ENCODE measurements at places on chromosomes 3 and 15.

DNA sequence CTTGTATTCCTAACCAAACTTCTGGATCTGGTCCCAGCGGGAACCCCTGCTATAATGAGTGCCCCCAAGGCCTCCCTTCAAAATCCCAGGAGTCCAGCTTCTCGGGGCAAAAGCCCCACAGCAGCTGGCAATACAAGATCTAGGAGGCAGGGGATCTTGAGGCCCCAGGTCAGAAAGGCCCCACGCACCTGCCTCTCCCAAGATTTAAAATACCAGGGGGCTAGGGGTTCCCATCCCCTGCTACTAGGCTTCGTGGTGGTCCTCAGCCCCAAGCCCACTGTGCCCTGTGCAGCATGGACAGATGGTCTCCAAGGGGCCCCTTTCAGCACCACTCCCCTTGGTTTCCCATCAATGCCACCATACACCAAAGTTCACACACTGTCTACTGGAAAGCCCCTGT, 15.8 kb upstream of the CYP11A1 start:
- no peak for DNase-seq

DNA sequence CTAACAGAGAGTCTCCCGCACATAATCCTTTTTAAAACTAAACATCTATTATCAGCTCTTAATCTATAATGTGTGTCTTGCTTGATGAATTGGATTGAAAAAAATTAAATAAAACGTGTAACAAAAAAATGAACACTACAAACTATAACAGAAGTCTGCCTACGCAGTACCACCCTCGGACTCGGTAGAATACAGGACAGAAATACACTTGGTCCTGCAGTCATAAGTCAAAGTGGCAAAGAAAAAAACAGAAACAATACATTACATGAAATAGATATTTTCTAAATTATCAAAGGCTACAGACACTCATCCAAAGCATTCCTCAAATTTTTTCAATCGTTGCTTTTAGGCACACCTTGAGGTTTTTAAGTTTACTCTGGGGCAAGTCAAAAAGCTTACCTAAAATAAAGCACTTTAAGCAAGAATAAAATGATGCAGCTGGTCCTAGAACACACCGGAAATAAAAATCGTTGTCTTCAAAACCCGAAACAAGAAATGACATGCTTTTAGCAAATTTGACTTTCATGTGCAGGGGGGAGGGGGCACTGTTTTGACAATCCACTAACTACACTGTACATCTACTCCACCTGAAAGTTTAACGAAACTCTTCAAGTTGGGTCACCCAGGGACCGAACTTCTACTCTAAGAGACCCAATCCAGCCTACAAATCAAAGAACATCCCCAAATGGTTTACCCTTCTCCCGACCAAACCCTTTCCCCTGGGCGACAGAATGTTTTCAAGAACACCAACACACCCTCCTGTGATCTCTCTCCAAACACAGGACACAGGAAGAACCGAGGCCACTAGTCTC, 1.3 kb downstream of the ADAM10 start:
- peak; percentile 72 for DNase-seq

DNA sequence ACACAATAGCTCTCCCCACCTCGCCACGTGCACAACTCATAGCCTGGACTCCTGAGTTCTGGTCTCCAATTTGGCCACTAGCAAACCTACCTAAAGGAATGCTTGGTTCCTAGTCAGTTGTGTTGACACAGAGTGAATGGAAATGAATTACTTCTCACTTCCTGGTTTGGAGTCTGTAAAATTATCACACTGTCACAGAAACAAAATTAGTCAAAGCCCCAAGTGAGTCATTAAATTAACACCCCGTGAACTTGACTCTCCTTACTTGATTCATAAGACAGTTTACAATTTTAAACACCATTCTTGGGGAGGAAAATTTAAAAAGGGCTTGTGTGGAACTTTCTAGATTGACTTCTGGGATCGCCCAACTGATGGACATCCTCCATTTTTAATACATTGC, 276.2 kb upstream of the CTNNB1 start:
- no peak for DNase-seq

- DNase-seq: no peak
Measured at GRCh38 chr15:92454555-92455105, 60.9 kb downstream of the ST8SIA2 start.

- DNase-seq: no peak
Measured at GRCh38 chr3:64600246-64600950, 87.4 kb downstream of the ADAMTS9 start.

GRCh38 chr15:27050163-27050562, 79.2 kb downstream of the GABRG3 start:
- no peak for DNase-seq

DNA sequence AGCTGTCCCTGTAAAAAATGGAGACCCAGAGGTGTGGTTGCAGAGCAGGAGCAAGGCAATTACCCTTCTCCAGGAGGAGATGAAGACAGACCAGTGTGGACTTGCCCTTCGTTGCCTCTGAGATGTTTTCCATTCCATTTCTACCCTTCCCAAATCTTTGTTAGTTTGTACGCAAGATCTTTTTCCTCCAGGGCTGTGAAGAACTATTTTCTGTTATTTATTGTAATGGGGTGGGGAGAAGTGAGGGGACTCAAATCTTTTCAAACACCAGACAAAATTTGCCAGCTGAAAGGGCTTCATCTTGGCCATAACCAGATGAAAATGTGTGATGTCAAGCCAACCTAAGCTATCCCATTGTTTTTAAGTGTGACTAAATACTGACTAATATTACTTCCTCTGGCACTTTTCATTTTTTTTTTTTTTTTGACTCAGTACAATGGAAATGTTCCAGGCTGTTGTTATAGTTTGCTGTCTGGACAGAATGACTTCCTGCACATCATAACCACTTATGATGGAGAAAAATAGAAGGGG, 271.3 kb upstream of the TPRG1 start:
- no peak for DNase-seq

DNA sequence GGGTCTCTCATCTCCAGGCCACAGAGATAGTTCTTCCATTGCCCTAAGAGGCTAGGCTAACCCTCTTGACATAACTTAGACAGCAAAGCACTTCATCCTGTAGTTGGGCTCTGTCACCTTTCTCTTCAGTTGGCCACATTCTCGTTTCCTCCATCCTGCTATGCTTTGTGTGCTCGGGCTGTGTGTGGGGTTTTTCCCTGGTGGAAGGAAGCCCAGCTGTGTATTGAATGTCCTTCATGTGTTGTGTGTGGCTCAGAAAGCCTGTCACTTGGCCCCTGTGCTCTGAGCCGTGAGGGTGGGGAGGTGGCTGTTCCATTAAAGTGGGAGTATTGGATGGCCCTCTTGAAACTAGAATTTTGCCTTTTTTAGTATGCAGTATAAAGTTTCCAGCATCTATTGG, 8.8 kb upstream of the EXOG start:
- no peak for DNase-seq

- no peak for DNase-seq
Measured at GRCh38 chr3:16907243-16907642, 22.5 kb downstream of the PLCL2 start.

GRCh38 chr3:55935241-55935640, 448.1 kb upstream of the WNT5A start:
- no peak for DNase-seq

- DNase-seq: peak; percentile 36
Measured at GRCh38 chr3:184874709-184875644, 63.0 kb downstream of the VPS8 start.

DNA sequence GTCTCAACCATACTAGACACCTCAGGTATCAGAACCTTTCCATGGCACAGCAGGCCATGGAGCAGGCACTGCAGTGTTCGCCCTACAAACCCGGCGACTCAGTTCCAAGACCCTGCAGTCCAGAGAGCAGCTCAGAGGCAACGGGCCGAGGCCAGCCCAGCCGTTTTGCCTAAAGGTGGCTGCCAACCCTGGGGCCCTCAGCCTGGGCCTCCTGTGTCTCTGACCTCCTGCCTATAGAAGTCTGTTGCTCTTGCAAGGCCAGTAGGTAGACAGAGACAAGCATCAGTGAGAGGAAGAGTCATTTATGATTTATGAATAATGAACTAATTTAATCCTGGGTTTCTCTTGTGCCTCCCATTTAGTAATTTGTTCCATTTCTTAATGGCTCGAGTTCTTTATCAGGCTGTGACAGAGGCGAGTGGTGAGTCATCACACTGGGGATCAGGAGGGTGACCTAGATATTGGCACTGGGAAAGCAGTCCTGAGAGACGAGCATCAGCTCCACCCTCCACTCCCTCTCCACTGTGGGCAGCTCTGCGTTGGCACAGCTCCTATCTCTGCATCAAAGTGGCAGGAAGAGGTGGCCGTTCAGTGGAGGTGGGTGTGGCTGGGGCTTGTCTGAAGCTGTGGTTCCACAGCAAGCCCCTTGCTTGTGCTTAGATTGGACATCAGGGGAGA, 79.8 kb downstream of the ABHD5 start:
- DNase-seq: peak; percentile 52
